Fibroblast of the conjunctiva (primary cell): ENCODE measurements at places on chromosomes 13 and 19.
A peak's percentile ranks its signal among the peaks of the same experiment; 100 is the strongest.

- DNase-seq: no peak
These were observed 2.4 kb upstream of the PLPP2 start for GRCh38 chr19:293436-294110.

GRCh38 chr13:109776575-109776974 is 9.8 kb downstream of the IRS2 start:
- no peak for DNase-seq

GRCh38 chr19:49567861-49568441 is 12.4 kb downstream of the NOSIP start:
- peak; percentile 53 for DNase-seq

GRCh38 chr19:6533746-6534418 is 3.1 kb downstream of the TNFSF9 start:
- no peak for DNase-seq

DNA sequence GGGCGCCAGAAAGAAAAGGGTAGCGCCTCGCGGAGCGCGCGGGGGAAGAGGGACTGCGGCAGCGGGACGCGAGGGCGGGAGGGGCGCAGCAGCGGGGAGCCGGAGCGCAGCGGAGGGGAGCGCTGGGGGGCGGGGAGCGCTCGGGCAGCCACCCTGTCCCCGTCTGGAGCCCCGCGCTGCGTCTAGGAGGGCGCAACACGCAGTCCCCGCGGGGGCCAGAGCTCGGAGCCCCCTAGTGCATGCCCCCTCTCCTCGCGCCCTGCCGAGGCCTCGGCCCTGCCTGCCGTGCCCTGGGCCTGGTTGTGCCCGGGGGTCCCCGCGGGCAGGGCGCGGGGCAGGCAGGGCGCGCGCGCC is 37.9 kb downstream of the SOX1 start:
- DNase-seq: no peak

DNA sequence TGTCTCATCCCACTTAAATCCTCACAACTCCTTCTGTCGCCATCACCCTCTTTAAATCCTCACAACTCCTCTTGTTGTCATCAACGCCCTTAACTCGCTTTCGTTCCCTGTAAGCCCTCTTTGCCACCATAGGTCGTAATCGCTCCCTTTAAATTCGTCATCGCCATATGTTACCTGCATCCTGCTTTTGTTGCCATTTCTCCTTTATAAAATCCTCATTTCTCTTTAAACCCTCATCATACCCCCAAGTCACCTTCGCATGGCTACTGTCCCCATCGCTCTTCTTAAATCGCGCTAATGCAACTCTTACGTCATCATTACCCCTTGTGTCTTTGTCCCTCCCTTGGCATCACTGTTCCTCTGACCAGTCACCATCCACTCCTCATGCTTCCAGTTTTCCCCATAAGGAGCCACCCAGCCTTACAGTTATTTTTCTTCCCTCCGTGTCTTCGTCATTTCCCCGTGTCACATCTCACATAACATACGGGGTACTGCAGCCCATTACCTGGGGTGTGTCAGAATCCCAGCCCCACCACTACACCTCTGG is 539 bp downstream of the PLD3 start:
- peak; percentile 43 for DNase-seq

- DNase-seq: no peak
These were observed 7.3 kb downstream of the NKPD1 start for GRCh38 chr19:45153339-45154063.

DNA sequence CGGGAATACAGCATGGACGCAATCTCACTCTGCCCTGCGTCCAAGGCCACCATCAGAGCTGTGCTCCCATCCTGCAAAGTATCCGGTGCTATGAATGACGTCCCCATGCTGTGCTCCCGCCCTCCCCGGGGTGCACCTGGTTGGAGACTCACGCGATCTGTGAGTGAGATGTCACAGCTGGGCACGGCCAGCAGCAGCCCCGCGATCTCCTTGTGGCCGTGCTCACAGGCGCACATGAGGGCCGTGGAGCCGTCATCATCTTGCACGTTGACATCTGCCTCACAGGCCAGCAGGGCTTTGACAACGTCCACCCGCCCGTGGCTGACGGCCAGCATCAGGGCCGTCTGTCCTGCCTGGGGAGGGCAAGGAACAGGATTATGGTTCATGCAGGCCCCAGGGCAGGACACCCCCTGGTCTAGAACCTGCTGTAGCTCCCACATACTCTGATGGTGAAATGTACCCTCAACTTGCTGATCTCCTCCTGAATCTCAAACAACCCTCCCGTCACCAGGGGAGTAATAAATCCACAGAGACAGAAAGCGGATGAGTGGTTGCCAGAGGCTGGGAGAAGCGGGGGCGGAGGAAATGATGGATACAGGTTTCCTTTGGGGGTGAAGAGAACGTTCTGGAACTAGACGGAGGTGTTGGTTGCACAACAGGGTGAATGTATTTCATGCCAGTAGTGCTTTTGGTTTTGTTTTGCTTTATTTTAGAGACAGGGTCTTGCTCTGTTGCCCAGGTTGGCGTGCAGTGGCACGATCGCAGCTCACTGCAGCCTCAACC is 14.5 kb upstream of the SPC24 start:
- DNase-seq: no peak
